ENCODE measurements at places on chromosomes 16 and 17.

GRCh38 chr16:67767953-67768352 lies 38.4 kb downstream of the RANBP10 start:
- no peak for DNase-seq

- DNase-seq: no peak
Observed at GRCh38 chr16:19868421-19868820, 16.2 kb downstream of the GPRC5B start.

GRCh38 chr17:67534941-67535340 lies 157.9 kb downstream of the PITPNC1 start:
- DNase-seq: no peak

GRCh38 chr16:50635505-50636392 lies 45.4 kb downstream of the SNX20 start:
- peak; percentile 47 for DNase-seq

DNA sequence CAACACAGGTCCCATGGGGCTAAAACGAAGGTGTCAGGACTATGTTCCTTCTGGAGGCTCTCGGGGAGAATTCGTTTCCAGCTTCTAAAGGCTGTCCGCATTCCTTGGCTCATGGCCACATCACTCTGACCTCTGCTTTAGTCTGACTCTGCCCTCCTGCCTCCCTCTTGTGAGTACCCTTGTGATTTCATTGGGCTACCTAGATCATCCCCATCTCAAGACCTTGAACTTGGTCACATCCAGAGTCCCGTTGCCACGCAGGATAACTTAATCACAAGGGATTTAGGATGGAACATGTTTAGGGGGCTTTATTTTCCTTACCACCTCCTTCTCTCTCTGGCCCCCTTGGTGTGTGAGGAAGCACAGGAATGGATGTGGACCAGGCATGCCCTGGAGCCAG lies 160.9 kb upstream of the PLCG2 start:
- no peak for DNase-seq

DNA sequence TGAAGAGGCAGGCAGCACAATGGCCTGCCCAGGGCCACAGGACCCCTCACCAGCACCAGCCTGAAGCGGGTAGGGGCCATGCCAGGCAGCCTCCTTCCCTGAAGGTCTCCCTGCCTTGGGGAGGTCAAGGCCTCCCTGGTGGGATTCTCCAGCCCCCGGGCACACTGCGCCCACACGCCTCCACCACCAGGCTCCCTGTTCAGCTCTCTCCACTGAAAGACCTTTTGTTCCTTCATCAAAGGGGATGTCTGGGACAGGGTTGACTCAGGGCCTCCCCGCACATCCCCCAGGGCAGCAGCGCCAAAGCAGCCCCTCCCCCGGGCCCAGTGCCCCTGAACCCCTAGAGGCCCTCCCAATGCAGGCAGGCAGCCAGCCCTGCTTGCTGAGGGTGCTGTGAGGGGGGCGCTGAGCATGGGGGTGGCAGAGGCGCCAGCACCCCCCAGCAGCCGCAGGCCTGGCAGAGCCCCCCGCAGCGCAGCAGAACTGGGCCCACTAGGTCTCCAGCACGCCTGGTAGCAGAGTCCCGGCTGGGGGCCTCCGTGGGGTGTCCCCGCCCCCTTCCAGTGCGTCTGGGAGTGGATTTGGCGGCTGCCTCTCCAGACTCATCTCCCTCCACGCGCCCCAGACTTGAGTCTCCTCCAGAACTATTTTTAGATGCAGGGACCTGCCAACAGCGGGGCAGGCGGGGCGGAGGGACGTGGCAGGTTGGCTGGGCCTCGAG lies 13.1 kb downstream of the BCAR1 start:
- no peak for DNase-seq

DNA sequence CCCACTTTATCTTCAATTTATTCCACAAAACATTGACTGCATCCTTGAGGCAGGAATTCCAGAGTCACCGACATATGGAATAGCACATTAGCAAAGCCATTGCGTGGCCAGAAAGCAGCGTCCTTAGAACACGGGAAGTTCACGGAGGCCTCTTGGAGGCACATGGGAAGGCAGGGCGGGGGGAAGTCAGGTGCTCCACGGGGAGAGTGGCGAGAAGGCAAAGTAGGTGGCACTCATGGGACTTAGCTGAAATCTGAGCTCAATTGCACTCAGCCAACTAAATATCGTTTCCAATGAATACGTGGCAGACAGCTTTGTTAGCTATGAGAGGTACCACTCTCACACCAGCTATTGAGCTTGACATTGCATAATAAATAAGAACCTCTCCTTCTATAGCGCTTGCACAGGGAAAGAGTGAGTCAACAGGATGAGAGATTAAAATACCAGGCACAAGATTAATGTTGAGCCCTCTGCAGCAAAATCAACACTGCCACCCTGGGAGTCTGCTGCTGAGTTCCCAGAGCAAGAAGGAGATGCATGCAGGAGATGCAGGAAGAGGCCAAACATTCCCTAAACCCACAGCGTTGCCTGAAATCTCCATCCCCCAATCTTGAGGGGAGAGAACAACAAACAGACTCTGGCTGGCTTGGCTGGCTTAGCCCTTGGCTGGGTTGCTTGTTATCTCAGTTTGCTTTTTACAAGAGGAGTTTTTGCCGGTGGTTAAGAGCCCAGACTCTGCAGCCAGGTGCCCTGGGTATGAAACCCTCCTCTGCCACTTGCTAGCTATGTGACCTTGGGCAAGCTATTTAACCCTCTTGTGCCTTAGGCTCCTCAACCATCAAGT lies 28.8 kb downstream of the ABCC12 start:
- no peak for DNase-seq

DNA sequence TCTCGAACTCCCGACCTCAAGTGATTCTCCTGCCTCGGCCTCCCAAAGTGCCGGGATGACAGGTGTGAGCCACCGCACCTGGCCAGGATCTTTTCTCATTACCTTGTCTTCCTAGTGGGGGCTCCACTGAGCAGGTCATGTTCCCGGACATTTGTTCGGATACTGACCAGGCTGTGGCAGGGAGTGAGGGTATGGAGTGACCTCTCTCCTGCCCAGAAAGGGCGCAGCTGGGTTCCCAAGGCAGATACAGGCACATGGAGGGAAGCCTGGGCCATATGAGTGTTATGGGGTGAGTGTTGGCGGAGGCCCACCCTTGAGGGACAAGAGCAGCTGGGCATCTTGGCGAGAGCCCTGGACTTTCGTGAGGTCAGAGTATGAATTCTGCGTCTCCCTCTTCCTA lies 5.5 kb downstream of the SERPINF1 start:
- no peak for DNase-seq

DNA sequence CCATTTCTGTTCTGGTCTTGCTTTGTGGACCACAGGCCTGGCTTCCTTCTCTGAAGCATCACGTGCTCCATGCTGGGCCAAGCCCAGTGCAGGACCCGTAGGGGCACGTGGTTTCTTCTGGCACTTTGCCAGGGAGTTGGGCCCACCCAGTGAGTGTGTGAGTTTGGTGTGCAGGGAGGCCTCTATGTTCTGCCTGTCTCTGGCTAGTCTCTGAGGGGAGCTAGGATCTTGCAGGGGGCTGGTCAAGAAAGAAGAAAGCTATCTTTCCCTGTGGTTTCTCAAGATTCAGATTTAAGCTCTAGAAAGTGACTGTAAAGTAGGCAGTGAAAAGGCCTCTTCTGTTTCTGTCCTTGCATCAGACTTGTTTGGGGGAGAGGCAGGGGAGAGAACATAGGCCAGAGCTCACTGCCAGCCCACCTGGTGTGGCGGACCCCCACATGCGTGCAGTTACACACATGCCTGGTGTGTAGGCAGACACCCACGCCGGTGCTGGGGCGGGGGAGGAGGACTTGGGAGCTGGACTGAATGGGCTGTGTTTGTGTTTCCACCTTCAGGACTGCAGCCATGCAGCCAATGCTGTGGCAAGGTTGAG lies 11.8 kb downstream of the LASP1 start:
- DNase-seq: peak; percentile 48

Data from activated CD4-positive, CD25-positive, alpha-beta regulatory T cell treated with anti-CD3 and anti-CD28 coated beads, Interleukin-2, amount 50 U/mL, for 72 hours (primary cell).